Neural progenitor cell (in vitro differentiated cells): ENCODE measurements at places on chromosomes 11 and 22. TPM values are rescaled to one million over a fixed set of nuclear protein-coding genes. Genes with fewer than 3 reads are reported as not detected.

DNA sequence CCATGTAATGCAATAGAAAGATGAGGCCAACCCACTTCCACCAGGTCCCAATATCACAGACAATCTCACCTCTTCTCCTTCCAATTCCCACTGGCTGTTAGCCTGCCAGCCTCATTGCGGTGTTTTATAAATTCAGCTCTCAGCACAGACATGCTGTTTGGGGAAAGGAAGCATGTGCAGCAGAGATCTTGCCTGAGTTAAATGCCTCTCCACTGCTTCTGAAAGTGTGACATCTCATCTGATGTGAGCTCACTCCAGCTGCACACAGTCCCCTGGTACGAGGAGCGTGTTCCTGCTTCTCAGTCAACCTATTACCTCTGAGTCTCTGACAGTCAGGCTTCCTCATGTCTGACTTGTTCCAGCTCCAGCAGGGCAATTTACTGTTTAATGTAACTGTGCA lies 122.7 kb upstream of the GUCY1A2 start:
- H3K4me3 ChIP-seq: no peak overlapping the region
- no peak overlapping the region for H3K27ac ChIP-seq
- no peak for DNase-seq
- no peaks in the 10 kb centered on the region for H3K4me1 ChIP-seq
- no peaks in the 10 kb centered on the region for H3K27me3 ChIP-seq

DNA sequence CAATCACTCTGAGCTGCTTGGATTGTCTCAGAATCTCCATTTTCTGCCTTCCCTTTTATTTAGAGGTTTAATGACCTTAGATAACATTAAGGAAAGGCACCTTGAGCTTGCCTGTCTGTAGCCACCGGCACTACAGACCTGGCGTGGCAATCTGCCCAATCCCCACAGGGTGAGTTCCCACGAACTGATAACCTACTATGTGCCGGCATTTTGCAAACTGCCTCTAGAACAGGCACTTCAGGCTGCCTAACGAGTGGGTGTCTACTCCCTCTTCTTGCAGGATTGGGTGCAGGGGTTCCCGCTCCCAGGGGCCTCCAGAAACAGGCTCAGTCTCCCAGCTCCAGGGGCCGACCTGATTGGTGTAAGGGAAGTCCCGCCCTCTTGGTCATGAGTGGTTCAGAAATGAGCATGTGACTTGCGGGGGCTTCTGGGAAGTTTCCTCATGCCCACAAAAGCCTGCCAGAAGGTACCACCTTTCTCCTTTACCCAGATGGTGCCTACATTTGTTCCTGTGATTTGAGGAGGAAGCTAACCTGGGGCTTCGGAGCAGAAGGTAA lies 120.0 kb upstream of the LDLRAD3 start:
- H3K4me3 ChIP-seq: no peak overlapping the region
- no peaks in the 10 kb centered on the region for H3K36me3 ChIP-seq
- DNase-seq: no peak
- H3K4me1 ChIP-seq: peaks cover 11% of the 10 kb centered on the region
- no peak overlapping the region for H3K27ac ChIP-seq
- no peaks in the 10 kb centered on the region for H3K27me3 ChIP-seq

MMP11 gene
- total RNA-seq: 4.1 and 13.7 TPM in 2 replicates

POGLUT3 gene
- 19.3 and 27.3 TPM in 2 replicates for total RNA-seq
